ENCODE measurements at places on chromosomes 6 and 20.

GRCh38 chr6:130587778-130588520 lies 222.1 kb downstream of the TMEM200A start:
- H3K4me3 ChIP-seq: no peak overlapping the region
- H3K27ac ChIP-seq: no peak overlapping the region
- no peaks in the 10 kb centered on the region for H3K4me1 ChIP-seq
- no peaks in the 10 kb centered on the region for H3K36me3 ChIP-seq

GRCh38 chr20:35101620-35102019 lies 9.0 kb upstream of the TRPC4AP start:
- no peaks in the 10 kb centered on the region for H3K36me3 ChIP-seq
- H3K27ac ChIP-seq: no peak overlapping the region
- DNase-seq: no peak
- no peaks in the 10 kb centered on the region for H3K27me3 ChIP-seq

GRCh38 chr6:73984571-73985210 lies 288.7 kb downstream of the CD109 start:
- no peaks in the 10 kb centered on the region for H3K36me3 ChIP-seq
- no peaks in the 10 kb centered on the region for H3K27me3 ChIP-seq
- H3K4me1 ChIP-seq: no peaks in the 10 kb centered on the region
- no peak overlapping the region for H3K4me3 ChIP-seq
- DNase-seq: no peak

GRCh38 chr20:11453430-11453829 lies 464.3 kb upstream of the BTBD3 start:
- H3K27ac ChIP-seq: no peak overlapping the region
- H3K4me3 ChIP-seq: no peak overlapping the region
- DNase-seq: no peak
- no peaks in the 10 kb centered on the region for H3K36me3 ChIP-seq
- no peaks in the 10 kb centered on the region for H3K27me3 ChIP-seq

DNA sequence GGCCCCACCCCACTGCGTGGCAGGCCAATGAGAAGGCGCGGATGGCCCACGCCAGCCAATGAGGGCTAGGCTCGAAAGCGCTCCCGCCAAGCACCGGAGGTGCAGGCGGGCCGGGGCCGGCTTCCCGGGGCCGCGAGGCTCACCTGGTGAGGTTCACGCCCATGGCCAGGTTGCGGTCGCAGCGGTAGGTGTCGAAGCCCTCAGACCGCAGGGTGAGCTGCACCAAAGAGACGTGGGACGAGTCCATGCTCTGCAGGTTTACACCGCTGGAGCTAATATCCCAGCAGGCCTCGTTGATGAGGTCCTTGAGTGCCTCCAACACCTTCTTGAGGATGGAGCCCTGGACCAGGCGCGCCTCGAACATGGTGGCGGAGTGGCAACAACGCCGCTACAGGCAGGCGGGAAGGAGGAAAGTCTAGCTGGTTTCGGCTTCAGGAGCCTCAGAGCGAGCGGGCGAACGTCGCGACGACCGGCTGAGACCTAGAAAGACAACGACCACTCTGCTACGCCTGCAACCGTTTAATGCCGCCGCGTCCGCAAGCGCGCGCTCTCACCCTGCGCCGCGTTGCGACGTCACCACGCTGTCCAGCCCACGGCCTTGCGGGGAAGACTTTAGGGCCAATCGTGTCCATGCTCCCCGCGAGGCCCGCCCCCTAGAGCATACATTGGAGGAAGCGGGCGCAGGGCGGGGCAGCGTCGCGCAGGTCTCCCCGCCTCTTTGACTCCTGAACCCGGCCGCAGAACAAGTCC lies at the start of gene PCNA:
PCNA (minus strand) TSS at position 524 of the 750 bp plus-strand sequence; CDS start at position 364, 160 bp downstream.
- peak within 1 kb of the TSS; percentile 77 for H3K27ac ChIP-seq
- H3K4me3 ChIP-seq: peak within 1 kb of the TSS; percentile 88
- H3K36me3 ChIP-seq: peaks cover 22% of the 10 kb centered on the region
- peak; percentile 93 for DNase-seq

- H3K27me3 ChIP-seq: no peaks in the 10 kb centered on the region
- no peak overlapping the region for H3K4me3 ChIP-seq
- no peak for DNase-seq
- no peaks in the 10 kb centered on the region for H3K36me3 ChIP-seq
- H3K4me1 ChIP-seq: no peaks in the 10 kb centered on the region
- no peak overlapping the region for H3K27ac ChIP-seq
Measured at GRCh38 chr6:143964674-143965081, 43.4 kb downstream of the PLAGL1 start.

DNA sequence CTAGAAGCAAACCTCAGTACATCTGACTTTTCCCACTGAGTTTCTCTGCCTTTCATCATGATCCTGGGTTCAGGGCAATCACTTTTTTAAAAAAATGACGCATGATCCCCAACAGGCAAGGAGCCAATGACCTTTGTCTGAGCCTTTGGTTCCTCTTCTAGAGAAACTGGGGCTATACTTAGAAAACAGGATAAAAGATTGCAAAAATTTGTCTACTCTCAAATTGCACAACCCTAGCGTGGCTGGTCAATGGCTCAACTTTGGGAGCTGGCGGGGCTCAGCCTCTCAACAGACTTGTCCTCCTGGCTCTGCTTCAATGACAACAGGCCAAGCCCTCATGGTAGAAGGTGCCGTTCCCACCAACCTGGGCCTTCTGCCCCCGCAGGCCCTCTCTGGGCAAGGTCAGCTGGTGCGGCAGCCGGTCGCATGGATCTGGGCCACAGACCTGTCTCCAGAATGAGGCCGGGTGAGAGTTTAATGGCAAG lies 48.7 kb downstream of the PDYN start:
- no peak overlapping the region for H3K4me3 ChIP-seq
- no peak for DNase-seq
- H3K27me3 ChIP-seq: no peaks in the 10 kb centered on the region
- H3K27ac ChIP-seq: no peak overlapping the region

- no peaks in the 10 kb centered on the region for H3K36me3 ChIP-seq
- no peak overlapping the region for H3K4me3 ChIP-seq
- no peak for DNase-seq
- no peak overlapping the region for H3K27ac ChIP-seq
- H3K4me1 ChIP-seq: no peaks in the 10 kb centered on the region
- H3K27me3 ChIP-seq: no peaks in the 10 kb centered on the region
Measured at GRCh38 chr6:14934013-14934412, 311.9 kb upstream of the JARID2 start.

- H3K27ac ChIP-seq: peak overlapping the region; percentile 75
- peak; percentile 60 for DNase-seq
- no peaks in the 10 kb centered on the region for H3K27me3 ChIP-seq
Measured at GRCh38 chr6:81753711-81754577, 1.5 kb upstream of the TENT5A start.

DNA sequence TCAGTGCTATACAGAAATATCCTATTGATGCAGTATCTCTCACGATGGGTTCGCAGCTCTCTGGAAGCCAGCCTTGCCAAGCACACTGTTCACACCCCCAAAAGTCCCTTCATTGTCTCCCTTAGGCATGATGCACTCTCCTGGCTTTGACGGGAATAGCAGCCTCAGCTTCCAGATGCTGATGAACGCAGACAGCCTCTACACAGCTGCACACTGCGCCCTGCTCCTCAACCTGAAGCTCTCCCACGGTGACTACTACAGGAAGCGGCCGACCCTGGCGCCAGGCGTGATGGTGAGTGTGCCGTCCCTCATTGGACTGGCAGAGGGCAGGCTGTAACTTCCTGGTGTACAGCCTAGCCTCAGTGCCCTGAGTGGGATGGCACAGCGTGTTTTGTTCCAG lies 60.0 kb upstream of the PBOV1 start:
- H3K27me3 ChIP-seq: no peaks in the 10 kb centered on the region
- no peaks in the 10 kb centered on the region for H3K36me3 ChIP-seq
- no peak overlapping the region for H3K27ac ChIP-seq
- no peak for DNase-seq

DNA sequence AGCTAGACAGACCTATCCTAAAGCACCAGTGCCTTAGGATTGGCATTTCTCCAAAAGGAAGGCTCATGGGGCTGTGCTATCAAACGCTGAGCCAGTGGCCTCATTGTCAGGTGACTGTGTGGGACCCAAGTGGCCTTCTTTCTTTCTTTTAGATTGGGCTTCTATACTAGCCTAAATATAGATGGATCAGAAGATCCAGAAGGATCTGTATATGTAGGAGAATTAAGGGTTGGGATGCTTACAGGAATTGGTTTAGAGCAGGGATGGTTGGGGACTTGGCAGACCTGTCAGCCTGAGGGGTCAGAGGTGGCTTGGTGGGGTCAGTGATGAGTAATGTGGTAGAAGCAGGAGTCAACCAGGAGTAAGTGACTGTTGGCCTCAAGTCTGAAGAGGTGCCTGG lies 14.8 kb downstream of the ABT1 start:
- H3K4me1 ChIP-seq: peaks cover 19% of the 10 kb centered on the region
- H3K4me3 ChIP-seq: no peak overlapping the region
- no peak overlapping the region for H3K27ac ChIP-seq
- no peak for DNase-seq

DNA sequence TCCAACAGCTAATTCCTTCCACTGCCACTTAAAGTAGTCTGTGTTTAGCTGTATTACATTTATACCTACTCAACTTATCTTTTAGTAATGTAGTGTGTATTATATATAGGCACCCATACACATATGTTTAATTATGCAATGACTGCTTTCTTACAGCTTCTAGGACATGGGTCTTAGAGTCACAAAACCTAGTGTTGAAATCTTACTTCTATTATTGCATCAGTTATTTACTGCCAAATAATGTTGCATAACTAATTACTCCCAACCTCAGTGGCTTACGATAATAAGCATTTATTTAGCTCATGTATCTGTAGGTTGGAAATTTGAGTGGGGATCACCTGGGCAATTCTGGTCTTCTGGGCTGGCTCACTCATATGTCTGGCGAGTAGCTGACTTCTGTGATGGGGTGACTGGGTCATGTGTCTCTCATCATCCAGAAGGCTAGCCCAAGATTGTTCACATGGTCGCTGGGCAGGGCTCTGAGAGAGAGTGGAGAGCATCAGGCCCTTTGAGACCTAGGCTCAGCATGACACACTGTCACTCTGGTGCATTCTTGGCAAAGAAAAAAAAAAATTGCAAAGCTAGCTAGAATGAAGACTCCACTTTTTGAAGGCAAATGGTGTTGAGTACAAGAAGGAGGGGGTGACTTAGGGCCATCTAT lies 187.0 kb downstream of the PLCB1 start:
- no peaks in the 10 kb centered on the region for H3K4me1 ChIP-seq
- H3K36me3 ChIP-seq: no peaks in the 10 kb centered on the region
- DNase-seq: no peak
- H3K4me3 ChIP-seq: no peak overlapping the region
- no peaks in the 10 kb centered on the region for H3K27me3 ChIP-seq

GRCh38 chr20:8094415-8094818 lies 37.6 kb upstream of the PLCB1 start:
- no peaks in the 10 kb centered on the region for H3K36me3 ChIP-seq
- no peak overlapping the region for H3K27ac ChIP-seq
- H3K4me1 ChIP-seq: no peaks in the 10 kb centered on the region

DNA sequence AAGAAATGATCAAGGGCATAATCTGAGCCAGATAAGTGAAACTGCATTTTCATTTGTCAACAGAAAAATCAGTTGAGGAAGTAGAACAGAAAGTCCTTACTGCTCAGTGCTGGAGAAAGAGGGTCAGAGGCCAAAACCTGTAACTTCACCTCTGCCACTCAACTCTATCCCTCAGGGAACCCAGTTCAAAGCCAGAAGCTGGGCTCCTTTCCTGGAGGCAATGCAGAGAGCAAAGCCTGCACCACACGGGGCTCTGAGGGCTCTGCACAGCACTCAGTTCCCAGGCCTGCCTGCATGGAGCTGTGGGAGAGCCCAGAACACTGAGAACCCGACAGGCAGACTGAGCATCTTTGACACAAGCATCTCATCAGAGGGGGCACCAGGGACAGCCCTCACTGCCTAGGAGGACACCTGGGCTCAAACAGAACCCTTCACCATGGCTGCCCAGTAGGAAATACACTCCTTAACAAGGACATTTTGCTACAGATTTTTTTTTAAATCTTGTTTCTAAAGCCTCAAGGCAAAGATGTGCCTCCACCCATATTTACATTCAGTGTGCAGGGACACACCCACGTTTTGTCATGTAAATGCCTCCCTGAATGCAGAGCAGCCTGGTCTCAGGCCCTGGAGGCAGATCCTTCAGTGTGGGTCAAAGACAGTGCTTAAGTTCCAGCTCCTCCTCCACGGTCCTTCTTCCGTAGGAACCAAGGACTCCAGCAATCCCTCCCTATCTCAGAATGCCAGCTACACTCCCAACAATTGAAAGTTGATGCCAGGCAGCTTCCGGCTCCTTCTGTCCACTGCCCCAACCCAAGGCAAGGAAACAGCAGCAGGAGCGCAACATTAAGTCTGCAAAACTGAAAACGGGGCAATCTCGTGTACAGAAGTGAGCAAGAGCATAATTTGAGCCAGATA lies 6.6 kb downstream of the RNASET2 start:
- H3K4me1 ChIP-seq: peaks cover 57% of the 10 kb centered on the region
- peaks cover 35% of the 10 kb centered on the region for H3K36me3 ChIP-seq
- no peaks in the 10 kb centered on the region for H3K27me3 ChIP-seq
- peak overlapping the region; percentile 53 for H3K4me3 ChIP-seq

- no peaks in the 10 kb centered on the region for H3K27me3 ChIP-seq
- no peak overlapping the region for H3K27ac ChIP-seq
- H3K4me1 ChIP-seq: no peaks in the 10 kb centered on the region
Measured at GRCh38 chr20:36815454-36816091, 42.0 kb upstream of the DSN1 start.

GRCh38 chr20:44157061-44157460 lies 29.9 kb downstream of the JPH2 start:
- H3K4me1 ChIP-seq: peaks cover 4% of the 10 kb centered on the region
- no peak overlapping the region for H3K4me3 ChIP-seq
- DNase-seq: no peak
- H3K27ac ChIP-seq: no peak overlapping the region
- no peaks in the 10 kb centered on the region for H3K36me3 ChIP-seq

DNA sequence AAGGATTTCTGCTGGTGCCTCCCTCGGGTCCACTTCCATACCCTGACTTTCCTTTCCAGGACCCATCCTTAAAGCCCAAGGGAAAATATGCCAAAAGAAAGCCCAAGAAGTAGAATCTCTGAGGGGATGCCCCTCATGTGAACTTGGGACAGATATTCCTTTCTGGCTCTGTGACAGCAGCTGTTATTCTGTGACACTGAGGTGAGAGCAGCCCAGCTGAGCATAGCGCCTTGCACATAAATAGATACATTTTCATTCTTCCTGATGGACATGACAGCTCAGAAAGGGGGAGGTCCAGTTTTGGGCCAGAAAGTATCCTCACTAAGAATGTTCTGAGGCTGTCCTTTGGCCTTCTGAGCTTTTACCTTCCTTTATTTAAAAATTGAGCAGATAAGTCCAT lies 353.2 kb downstream of the SAMD5 start:
- no peaks in the 10 kb centered on the region for H3K4me1 ChIP-seq
- no peaks in the 10 kb centered on the region for H3K27me3 ChIP-seq
- H3K4me3 ChIP-seq: no peak overlapping the region
- no peak overlapping the region for H3K27ac ChIP-seq
- no peaks in the 10 kb centered on the region for H3K36me3 ChIP-seq
- DNase-seq: no peak

- H3K27ac ChIP-seq: no peak overlapping the region
- H3K4me1 ChIP-seq: no peaks in the 10 kb centered on the region
- no peaks in the 10 kb centered on the region for H3K27me3 ChIP-seq
- no peak overlapping the region for H3K4me3 ChIP-seq
Measured at GRCh38 chr6:156113631-156114030, 658.0 kb upstream of the NOX3 start.

- no peaks in the 10 kb centered on the region for H3K36me3 ChIP-seq
- no peaks in the 10 kb centered on the region for H3K27me3 ChIP-seq
- DNase-seq: no peak
- H3K4me1 ChIP-seq: peaks cover 34% of the 10 kb centered on the region
Measured at GRCh38 chr6:151389618-151390275, 1.6 kb downstream of the ZBTB2 start.
